ENCODE measurements at places on chromosomes 2 and 18. TPM values are rescaled to one million over a fixed set of nuclear protein-coding genes. Genes with fewer than 3 reads are reported as not detected.

The SFTPB gene
- 2.4 TPM for polyA plus RNA-seq

The TTR gene
- polyA plus RNA-seq = 2.2 TPM

The PDE1A gene
- polyA plus RNA-seq = 4.9 TPM

The UGT1A10 gene
- not detected for polyA plus RNA-seq

The NEURL3 gene
- polyA plus RNA-seq = 0.12 TPM

The SEMA4F gene
- 2.1 TPM for polyA plus RNA-seq

The KCNF1 gene
- polyA plus RNA-seq = 0.93 TPM

The NR4A2 gene
- polyA plus RNA-seq = 4.0 TPM

The GEN1 gene
- 0.89 TPM for polyA plus RNA-seq

The ANKAR gene
- polyA plus RNA-seq = 4.0 TPM

The BMP10 gene
- 0.45 TPM for polyA plus RNA-seq

The GALR1 gene
- polyA plus RNA-seq = 0.01 TPM

The COL4A4 gene
- polyA plus RNA-seq = 0.67 TPM

The MALL gene
- polyA plus RNA-seq = 10.8 TPM

The BCL2 gene
- 10.1 TPM for polyA plus RNA-seq

The LPIN1 gene
- 16.7 TPM for polyA plus RNA-seq

The VWC2L gene
- not detected for polyA plus RNA-seq

The DNAJC5G gene
- not detected for polyA plus RNA-seq

The SMARCAL1 gene
- 7.5 TPM for polyA plus RNA-seq

The LIPT1 gene
- polyA plus RNA-seq = 8.1 TPM

The LBX2 gene
- polyA plus RNA-seq = 1.4 TPM

The ACTR2 gene
- polyA plus RNA-seq = 34.5 TPM

The TIMM21 gene
- 28.0 TPM for polyA plus RNA-seq

Measured in adipose tissue (tissue), 3 donors.